ENCODE measurements at places on chromosomes 2 and 18.

DNA sequence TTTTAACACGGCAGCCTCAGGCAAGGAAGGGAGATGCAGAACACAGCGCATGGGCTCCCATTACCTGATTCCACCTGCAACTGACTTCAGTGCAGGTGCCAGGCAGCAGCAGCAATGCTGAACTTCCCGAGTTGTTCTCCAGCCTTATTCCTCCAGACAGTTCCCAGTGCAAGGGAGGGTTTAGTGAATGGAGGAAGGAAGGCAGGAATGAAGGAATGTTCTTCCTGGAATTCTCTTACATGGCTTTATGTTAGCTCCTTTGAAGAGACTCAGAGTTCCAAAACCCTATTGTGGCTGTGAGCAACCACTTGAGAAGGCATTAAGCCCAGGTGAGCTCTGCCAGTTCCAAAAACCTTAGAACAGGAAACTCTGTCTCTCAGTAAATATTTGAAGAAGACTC, 45.5 kb downstream of the SERPINB7 start:
- DNase-seq = no peak

DNA sequence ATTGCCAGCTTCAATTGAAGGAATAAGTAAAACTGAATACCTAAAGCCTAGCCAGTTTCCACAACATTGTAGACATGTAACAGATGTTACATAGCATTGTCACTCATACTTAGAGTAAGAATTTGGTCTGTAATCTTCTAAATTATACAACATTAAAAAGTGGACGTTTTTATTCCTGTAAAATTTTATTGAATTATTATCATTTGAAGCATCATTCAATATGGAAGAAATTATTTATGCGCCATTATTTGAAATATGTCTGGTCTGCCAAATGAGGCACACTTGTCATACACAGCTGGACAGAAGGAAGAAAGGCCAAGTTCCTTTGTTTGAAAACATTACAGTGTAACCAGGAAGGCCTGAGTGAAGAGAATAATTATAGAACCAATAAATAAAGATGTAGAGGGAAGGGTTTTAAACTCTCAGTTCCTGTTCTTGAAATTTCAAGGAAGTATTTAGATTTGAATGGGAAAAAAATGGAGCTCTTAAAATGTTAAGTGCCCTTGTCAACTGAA, 575.5 kb downstream of the LRRTM4 start:
- DNase-seq = no peak

- DNase-seq = no peak
Measured at GRCh38 chr2:230758566-230759480, 46.2 kb downstream of the CAB39 start.

GRCh38 chr2:69010437-69011194, 2.4 kb upstream of the ANTXR1 start:
- DNase-seq = no peak

DNA sequence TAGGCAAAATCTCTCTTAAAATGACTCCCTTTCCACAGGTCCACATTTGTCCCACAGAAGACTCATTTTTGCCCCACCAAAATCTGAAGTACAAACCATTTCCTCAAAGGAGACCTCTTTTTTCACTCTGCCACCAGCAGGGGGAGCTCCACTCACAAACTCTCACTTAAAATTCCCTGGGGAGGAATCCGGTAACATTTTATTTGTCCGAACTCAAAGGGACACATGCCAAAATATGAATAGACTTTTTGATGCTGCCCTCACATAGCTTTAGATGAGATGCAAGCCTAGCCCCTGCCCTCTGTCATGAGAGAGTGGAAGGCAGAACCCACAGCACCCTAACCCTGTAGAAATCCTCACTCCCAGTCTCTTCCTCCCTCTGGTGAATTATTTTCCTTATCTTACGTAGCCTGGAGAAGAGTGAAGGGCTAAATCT, 57.1 kb downstream of the RMDN2 start:
- peak; percentile 80 for DNase-seq

DNA sequence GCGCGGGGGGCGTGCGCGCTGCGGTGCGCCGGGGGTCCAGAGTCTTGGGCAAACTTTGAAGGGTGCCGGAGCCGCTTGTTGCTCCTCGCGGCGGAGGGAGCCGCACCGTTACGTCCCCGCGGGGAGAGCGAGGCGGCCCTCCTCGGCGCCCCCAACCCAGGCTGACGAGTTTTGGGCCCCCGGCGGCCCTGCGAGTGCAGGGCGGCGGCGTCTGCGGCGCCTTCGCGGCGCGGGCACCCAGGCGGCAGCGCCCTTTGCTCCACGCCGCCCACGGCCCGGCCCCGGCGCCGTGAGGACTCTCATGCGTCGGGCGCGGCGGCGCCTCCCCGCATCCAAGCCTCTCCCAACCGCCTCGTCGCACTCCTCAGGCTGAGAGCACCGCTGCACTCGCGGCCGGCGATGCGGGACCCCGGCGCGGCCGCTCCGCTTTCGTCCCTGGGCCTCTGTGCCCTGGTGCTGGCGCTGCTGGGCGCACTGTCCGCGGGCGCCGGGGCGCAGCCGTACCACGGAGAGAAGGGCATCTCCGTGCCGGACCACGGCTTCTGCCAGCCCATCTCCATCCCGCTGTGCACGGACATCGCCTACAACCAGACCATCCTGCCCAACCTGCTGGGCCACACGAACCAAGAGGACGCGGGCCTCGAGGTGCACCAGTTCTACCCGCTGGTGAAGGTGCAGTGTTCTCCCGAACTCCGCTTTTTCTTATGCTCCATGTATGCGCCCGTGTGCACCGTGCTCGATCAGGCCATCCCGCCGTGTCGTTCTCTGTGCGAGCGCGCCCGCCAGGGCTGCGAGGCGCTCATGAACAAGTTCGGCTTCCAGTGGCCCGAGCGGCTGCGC, 814 bp downstream of the FZD7 start:
- peak; percentile 58 for DNase-seq

GRCh38 chr18:34710458-34710914, 388 bp downstream of the DTNA start:
- DNase-seq = no peak

GRCh38 chr2:219433666-219434467, 776 bp upstream of the SPEG start:
- peak; percentile 92 for DNase-seq

- DNase-seq = peak; percentile 22
Measured at GRCh38 chr2:32229635-32230034, 35.1 kb downstream of the NLRC4 start.

GRCh38 chr2:143615562-143615961, 486.3 kb downstream of the ARHGAP15 start:
- no peak for DNase-seq

GRCh38 chr18:35116784-35117318, 75.6 kb downstream of the MAPRE2 start:
- DNase-seq = peak; percentile 82

- no peak for DNase-seq
Measured at GRCh38 chr2:84314250-84314649, 144.8 kb downstream of the SUCLG1 start.

DNA sequence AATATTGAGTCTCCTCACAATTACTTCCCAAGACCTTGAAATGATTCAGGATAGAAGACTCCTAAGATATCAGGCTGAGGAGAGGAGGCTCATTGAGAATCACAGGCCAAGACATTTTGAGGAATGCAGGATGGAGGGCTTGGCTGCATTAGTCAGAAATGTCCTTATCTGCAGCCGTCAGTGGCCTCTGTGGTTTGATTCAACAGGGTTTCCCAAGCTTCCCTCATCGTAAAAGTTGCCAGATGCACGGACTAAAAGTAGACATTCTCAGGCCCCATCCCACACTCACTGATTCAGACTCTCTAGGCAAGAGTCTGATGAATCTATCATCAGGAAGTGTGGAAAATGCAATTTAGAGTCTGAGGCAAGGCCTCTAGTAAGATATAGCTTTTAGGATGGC, 34.0 kb upstream of the TMEM178A start:
- no peak for DNase-seq

GRCh38 chr2:232632229-232632903, 1.0 kb upstream of the EFHD1 start:
- no peak for DNase-seq

DNA sequence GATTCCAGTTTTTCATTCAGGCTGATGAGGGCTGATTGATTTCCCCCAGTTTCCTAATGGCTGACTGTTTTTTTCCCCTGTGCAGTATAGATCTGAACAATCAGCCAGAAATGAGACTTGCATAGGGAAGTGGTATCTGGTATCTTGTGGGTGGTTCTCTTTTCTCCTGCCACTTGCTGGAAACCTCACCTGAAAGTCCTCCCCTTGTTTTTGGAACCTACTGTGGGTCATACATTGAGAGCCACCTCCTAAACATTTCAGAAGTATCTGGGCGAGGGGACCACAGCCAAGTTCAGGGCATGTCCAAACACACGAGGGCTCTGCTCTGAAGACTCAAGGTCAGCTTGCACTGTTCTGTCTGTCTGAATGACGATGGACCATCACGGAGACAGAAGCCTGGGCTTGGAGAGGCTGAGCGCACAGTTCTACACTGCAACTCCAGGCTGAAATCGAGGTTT, 19.3 kb downstream of the ALPK2 start:
- DNase-seq = no peak

DNA sequence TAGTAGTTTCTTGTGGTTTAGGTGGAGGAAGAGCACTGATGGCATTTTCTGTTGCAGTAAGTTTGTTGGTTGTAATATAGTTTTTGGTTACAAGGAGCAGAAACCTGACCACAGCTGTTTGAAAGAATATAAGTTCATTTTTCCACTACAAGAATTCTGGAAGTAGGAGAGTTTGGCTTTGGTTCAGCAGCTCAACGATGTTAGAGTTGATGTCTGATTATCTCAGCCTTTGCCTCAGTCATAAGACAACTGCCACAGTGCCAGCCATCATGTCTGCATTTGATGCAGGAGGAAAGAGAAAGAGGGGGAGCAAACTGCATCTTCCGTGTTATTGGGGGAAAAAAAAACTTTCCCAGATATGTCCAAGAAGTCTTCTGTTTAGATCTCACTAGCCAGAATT, 119.1 kb downstream of the LYPD1 start:
- DNase-seq = no peak

DNA sequence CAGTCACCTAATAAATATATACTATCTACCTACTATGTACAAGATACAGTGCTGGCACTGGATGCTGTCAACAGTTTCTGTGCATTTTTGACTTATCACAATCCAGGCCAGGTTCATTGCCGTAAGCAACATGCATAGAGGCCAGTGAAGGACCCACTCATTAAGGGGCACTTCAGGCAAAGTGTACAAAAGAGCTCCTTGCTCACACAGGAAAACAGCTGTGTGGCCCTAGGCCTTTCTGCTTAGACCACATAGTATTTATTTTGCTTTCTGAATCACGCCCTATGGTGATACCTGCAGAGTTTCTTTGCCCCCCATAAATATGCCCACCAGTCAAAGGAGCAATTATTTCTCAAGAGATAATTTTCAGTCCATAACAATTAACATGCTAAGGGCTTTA, 39.6 kb upstream of the STAT4 start:
- no peak for DNase-seq

- DNase-seq = no peak
Measured at GRCh38 chr18:74773171-74773624, 175.5 kb downstream of the ZNF407 start.

DNA sequence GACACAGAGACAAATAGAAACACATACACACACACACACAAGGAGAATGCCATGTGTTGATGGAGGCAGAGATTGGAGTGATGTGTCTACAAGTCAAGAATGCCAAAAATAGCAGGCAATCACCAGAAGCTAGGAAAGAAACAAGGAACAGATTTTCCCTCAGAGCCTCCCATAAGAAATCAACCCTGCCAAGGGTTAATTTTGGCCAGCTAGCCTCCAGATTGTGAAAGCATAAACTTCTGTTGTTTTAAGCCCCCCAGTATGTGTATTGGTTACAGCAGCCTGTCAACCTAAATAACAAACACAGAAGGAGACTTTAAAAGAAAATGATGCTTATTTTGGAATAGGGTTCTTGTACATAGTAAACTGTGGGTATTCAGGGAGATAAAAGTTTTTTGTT, 5.6 kb upstream of the STK39 start:
- DNase-seq = peak; percentile 18

DNA sequence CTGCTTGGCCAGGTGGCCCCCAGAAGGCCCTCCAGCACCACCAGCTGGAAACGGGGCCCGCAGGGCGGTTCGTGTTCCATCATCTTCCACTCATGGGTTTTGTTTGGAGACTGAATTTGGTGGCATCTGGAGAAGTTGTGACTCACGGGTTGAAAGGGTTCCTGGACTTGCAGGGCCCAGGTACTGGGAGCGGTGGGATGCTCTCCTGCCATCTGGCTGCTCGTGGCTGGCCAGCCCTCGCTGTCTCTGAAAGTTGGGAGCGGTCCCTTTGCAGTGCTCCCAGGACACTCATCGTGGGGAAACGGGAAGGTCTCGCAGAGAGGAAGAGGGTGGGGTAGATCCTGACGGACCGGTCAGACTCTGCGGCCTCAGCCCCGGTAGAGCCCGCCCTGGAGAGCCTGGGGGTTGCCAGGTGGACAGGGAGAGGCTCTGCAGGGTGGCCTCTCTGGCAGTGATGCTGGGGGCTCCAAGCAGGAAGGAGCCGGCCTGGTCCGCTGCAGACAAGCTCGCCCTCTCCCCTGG, 47.5 kb downstream of the TWIST2 start:
- no peak for DNase-seq

- peak; percentile 8 for DNase-seq
Measured at GRCh38 chr2:226581004-226581403, 218.6 kb downstream of the IRS1 start.

- peak; percentile 21 for DNase-seq
Measured at GRCh38 chr18:74276609-74277008, 15.2 kb downstream of the CYB5A start.

- DNase-seq = peak; percentile 73
Measured at GRCh38 chr2:12931186-12931844, 214.6 kb downstream of the TRIB2 start.

DNA sequence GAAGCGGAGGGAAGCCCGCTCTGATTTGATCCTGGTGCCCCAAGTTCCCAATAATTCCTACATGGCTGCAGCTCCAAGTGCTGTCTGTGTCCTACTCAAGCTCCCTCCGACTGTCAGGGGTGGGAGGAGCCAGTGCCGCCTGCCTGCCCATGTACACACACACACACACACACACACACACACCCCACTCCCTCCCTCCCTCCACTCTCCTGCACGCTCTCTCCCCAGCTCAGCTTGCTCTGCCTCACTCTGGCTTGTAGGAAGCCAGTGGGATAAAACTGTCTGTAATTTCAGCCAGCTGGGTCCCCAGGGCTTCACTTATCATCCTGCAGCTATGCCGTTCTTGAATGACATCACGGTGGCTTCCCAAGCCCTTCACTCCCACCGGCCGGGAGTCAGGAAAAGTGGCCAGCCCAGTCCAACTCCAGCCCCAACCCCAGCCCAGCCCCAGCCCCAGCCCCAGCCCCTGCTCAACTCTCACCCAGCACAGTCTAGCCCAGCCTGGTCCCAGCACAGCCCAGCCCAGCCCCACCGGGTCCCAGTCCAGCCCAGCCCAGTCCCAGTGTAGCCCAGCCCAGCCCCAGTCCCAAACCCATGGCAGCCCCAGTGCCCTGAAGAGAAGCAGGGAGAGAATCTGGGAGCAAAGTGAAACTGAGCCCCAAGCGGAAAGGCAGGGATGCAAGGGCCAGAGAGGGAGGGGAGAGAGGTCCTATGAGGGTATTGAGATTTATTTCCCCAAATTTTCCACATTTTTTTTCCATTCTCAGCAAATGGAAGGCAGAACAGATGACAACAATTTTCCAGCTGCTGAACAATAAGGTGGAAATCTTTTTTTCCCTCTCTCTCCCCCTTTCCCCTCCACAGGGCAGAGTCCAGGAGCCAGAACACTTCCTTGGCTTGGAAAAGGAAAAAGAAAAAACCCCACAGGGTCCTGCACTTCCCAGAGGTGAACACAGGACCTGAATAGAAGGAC, 144.0 kb downstream of the TNS1 start:
- peak; percentile 55 for DNase-seq

Measured in NCI-H82 (cell line).